ENCODE measurements at places on chromosomes 2 and 18.

DNA sequence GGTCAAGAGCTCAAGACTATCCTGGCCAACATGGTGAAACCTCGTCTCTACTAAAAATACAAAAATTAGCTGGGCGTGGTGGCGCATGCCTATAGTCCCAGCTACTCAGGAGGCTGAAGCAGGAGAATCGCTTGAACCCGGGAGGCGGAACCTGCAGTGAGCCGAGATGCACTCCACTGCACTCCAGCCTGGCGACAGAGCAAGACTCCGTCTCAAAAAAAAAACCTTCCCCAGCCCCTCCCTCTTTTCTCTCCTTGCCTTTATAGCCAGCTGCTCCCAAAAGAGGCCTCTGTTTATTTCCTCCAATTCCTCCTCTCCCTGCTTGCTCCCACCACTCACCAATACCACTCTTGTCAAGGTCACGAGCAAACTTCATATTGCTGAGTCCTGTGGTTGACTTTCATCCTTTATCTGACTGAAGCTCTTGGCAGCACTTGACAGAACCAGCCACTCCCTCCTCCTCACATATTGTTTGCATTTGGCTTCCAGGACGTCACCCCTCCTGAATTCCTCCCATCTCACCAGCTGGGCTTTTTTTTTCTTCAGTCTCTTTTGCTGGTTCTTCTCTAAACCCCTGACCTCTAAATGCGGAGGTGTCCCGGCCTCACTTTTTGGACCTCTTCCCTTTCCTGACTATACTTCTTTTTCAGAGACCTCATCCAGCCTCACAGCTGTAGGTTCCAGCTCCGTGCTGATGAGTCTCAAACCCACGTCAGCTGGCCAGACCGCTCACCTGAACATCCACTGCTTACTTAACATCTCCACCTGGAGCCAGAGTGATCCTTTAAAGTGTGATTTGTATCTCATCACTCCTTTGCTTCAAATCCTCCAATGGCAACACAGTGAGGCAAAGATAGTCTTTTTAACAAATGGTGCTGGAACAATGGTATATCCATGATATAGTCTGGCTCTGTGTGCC lies 84.6 kb upstream of the CAB39 start:
- no peak for DNase-seq

DNA sequence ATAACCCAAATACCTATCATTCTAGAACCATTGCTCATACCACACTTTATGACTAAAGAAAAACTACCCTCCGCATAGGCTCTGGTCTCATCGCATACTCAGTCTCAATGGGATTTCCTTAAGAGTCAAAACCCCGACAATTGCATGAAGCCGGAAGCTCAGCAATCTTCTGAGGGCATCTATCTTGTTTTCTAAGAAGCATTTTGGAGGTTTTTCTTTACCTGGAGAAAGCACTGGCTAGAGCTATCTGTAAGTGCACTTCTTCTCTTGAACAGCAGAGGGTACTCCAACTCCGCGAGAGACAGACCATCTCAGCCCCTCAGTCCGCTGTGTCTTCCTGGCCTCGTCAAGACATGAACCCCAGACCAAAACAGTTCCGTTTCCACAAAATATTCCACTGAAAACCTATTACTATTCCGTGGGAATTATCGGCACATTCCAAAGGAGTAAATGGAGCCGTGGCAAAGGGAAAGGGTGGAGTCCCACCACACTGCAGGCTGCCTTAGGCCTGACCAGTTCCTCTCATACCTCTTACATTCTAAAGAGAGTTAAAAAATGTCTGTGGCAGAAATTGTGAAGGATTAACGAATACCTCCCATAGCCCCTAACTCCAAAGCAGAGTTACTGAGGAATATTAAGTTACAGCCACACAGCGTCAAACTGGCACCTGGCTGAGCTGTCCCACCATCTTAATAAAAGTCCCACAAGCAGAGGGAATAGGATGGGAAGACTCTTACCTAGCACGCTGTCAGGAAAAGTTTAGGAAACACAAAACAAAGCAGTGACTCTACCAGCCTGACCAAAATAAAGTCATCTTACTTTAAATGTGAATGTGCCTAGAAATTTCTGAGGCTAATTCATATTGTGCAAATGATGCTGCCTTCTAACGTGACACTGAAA lies 325.6 kb upstream of the VRK2 start:
- DNase-seq, result no peak

GRCh38 chr2:101736861-101737291 lies 39.4 kb downstream of the MAP4K4 start:
- no peak for DNase-seq

- no peak for DNase-seq
Measured at GRCh38 chr18:34509879-34510586, 200.1 kb upstream of the DTNA start.

DNA sequence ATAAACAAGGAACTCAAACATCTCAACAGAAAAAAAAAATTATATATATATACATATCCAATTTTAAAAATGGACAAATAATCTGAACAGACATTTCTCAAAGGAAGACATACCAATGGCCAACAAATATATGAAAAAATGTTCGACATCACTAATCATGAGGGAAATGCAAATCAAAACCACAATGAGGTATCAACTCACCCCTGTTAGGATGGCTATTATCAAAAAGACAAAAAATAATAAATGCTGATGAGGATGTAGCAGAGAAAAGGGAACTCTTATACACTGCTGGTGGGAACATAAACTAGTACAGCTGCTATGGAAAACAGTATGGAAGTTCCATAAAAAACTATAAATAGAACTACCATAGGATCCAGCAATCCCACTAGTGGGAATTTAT lies 46.1 kb downstream of the CLASP1 start:
- DNase-seq, result no peak

DNA sequence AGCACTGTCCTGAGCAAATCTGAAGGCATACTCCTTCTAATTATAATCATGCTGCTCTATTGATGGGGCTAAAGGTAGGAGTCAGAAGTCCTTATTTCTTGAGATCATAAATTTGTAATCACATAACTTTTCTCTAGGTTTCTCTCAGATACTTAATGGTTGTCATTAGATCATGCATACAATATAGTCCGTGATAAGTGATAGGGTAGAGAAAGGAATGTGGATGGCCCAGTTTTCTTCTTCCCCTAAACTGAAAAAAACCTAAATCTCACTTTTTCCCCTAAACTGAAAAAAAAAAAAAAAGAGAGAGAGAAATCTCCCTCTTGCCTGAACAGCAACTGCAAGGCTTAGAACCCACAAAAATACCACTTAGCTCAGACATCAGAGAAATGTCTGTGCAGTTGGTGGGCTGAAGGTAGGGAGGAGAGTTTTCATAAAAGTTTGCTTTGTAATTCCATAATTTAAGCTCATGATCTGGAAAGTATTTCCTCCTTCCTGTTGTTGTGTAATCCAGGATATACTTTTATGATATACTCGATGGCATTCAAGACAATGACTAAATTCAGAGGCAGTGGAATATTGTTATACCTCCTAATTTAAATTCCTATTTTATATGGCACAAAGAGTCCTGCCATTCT lies 79.3 kb upstream of the ITPRID2 start:
- no peak for DNase-seq

DNA sequence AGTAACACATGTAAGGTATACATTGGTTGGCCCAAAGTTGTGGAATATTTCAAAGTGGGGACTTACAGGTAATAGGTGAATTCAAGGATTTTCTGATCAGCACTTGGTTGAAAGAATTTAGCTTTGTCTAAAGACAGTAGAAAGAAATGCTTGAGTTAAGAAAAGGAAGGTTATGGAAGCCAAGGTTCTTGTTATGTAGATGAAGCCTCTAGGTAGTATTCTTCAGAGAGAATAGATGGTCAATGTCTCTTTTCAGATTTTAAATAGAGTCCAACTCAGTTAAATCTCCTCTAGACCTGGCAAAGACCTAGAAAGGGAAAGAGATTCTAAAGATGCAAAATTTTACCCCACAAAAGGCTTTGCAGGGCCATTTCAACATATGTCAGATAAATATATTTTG lies 157.4 kb downstream of the ANKRD30B start:
- no peak for DNase-seq

GRCh38 chr2:183250472-183250871 lies 126.2 kb downstream of the NUP35 start:
- DNase-seq, result no peak

GRCh38 chr2:224520064-224520463 lies 65.1 kb downstream of the CUL3 start:
- no peak for DNase-seq

DNA sequence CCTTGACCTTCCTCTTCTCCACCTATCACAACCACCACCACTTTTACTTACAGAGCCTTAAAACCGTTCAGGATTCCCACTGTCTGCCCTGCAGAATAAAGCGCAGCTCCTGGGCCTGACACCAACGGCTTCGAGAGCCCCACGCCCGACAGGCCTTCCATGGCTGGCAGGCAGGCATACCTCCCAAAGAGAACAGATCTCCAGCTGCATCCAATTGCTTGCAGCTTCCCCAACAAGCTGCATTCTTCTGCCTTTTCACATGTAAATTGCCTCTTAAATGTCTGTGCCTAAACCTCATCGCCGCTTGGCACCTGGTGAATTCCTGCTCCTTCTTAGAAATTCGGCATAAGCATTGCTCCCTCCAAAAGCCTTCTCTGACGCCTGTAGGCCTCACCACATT lies 31.5 kb upstream of the FAM124B start:
- no peak for DNase-seq

GRCh38 chr2:146193619-146194018 lies 1651.2 kb upstream of the ACVR2A start:
- no peak for DNase-seq

GRCh38 chr2:62219407-62220159 lies 23.7 kb downstream of the B3GNT2 start:
- DNase-seq, result no peak

GRCh38 chr2:73746015-73746876 lies 9.1 kb upstream of the TPRKB start:
- no peak for DNase-seq

- DNase-seq, result no peak
Measured at GRCh38 chr18:57927511-57927910, 116.5 kb upstream of the NEDD4L start.

DNA sequence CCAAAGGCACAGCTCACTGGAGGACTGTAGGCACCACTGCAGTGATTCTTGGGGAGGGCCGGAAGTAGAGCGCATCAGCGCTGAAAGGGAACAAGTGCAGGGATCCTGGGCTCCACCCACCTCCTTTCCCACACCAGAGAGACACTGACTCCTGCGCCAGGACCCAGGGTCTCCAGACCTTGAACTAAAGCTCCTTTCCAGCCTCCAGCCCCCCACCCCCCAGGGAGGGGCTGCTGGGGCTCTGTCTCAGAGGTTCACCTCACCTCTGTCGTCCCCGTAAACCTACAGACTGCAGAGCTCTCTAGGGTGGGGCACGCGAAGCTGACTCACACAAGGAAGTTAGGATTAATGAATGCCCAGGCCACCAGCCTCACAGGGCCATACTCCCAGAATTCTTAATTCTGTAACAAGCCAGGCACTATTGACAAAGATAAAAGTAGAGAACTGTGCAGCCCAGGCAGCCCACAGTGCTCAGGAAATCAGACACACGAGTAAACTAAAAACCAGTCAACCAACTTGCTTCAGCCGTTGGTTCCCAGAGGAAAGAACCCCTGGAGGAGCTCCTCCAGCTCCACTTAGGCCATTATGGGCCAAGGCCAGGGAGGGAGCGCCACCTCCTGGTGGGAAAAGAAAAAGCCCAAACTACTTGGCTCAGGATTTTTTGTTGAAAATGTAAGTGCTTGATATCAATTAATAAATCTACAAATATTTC lies 45.1 kb upstream of the ACAA2 start:
- DNase-seq, result peak; percentile 34

GRCh38 chr2:131077182-131077846 lies 15.9 kb downstream of the FAM168B start:
- DNase-seq, result no peak

Measured in stimulated activated CD8-positive, alpha-beta memory T cell treated with anti-CD3 and anti-CD28 coated beads, Interleukin-4, amount 100 ng/mL, for 1 hour (primary cell).